Fibroblast of villous mesenchyme (primary cell): ENCODE measurements at places on chromosomes 7 and 10.

DNA sequence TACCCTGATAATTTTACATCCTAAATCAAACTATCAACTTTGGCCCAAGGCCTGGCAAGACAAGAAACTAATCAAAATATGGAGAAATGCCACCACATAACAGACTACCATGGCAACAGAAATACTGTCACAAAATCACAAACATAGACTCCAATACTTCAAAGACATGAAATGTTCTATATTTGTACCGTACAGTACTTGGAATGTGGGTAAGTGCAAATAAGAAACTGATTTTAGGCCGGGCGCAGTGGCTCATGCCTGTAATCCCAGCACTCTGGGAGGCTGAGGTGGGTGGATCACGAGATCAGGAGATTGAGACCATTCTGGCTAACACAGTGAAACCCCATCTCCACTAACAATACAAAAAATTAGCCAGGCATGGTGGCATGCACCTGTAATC is 9.2 kb downstream of the TNPO3 start:
- no peak for DNase-seq

GRCh38 chr7:99355098-99355497 is 19.4 kb upstream of the ARPC1B start:
- no peak for DNase-seq

DNA sequence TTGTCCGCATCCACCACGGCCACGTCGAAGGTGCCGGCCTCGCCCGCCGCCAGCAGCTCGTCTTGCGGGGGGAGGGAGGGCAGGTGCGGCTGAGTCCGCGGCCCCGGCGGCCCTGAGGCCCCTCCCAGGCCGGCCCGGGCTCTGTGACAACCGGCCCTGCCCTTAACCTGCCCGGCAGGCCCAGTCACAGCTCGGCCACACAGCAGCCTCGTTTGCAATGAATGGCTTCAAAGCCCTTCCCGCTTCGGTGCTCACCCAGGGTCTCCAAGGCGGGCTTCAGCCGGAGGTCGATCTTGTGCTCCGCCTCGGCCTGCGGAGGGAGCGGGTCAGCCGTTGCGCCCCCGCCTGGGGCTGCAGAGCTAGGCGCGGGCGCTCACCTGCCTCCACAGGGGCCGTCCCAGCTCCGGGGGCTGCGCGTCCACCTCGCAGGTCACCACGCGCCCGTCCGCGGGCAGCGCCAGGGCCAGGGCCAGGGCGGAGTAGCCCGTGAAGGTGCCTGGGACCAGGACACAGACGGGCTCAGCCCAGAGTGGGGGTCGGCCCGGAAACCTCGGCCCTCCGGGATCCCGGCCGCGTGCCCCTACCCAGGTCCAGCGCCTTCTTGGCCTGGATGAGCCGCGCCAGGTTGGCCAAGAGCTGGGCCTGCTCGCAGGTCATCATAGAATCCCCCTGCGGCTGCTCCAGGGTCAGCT is 928 bp downstream of the COMTD1 start:
- no peak for DNase-seq

DNA sequence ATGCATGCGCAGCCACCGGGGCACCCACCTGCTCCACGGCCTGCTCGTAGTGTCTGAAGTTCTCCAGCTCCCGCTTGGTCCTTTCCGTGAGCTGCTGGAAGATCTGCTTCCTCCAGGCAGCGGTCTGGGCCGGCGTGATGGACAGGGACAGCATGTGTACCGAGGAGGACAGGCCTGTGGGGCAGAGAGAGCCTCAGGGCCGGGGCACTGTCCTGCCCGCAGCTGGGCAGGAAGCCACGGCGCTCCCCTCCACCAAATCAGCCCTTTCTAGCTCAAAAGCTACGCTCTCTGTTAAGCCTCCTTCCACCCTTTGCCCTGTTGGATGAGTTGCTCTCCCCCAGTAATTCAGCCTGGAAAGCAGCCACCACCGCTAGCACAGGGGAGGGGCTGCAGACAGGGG is 19.2 kb downstream of the TECPR1 start:
- no peak for DNase-seq

GRCh38 chr7:121228779-121229178 is 100.0 kb upstream of the WNT16 start:
- DNase-seq: no peak

- peak; percentile 49 for DNase-seq
These were observed 52.1 kb downstream of the SUFU start for GRCh38 chr10:102555781-102556328.

DNA sequence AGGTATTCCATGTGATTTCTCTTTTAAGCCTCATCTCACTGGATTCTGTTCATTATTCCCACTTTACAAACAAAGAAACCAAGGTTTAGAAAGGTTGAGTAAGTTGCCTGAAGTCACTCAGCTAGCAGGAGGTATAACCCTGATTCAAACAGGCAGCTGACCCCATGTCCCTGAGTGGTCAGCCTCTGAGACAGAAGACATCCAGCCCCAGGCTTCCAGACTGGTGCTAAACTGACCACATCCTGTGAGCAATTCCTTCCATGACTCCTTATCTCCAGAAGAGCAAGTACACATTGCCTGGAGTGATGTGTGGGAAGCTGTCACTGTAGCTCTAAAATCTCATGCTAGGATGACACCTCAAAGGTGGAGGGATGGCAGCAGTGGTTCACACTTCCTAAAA is 3.7 kb downstream of the PLPP4 start:
- DNase-seq: peak; percentile 93

- no peak for DNase-seq
These were observed 1223.8 kb downstream of the SORCS3 start for GRCh38 chr10:105864854-105865253.

DNA sequence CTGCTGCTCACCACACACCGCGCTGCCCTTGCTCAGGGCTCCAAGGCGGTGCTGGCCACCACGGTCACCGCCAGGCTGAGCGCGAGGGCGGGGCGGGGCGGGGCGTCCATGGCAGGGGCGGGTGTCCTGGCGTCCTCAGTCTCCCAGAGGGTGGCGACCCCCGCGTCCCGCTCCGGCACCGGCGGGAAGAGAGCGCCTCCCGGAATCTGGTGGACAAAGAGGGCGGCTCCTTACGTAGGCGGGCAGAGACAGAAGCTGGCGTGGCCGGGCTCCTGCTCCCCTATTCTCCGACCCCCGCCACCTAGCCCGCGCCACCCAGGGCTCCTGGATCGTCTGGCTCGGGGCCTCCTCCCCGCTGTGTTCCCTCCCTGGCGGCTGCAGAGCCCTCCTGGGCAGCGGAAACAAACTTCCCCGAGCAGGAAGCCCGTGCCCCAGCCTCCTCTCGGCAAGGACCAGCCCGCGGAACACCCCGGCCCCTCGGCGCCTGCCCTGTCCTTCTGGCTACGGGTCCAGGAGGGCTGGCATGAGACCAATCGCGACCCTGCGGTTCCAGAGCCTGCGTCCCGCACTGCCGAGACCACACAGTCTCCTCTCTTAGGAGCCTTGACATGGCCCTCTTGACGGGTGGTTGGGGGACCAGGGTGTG is 133.8 kb upstream of the ZNF92 start:
- DNase-seq: no peak

GRCh38 chr10:70809011-70809611 is 6.6 kb upstream of the SGPL1 start:
- no peak for DNase-seq

- peak; percentile 19 for DNase-seq
These were observed 39.8 kb downstream of the ATOH7 start for GRCh38 chr10:68192113-68192512.
